Left ventricle myocardium inferior (tissue), 1 donor: ENCODE measurements at places on chromosomes 3 and 15. TPM values are rescaled to one million over a fixed set of nuclear protein-coding genes. Genes with fewer than 3 reads are reported as not detected.

GRCh38 chr15:88476635-88477060 is 9.1 kb downstream of the MRPS11 start:
- H3K27ac ChIP-seq: peak overlapping the region; percentile 62
- H3K36me3 ChIP-seq: peaks cover 60% of the 10 kb centered on the region
- H3K27me3 ChIP-seq: no peaks in the 10 kb centered on the region
- peaks cover 31% of the 10 kb centered on the region for H3K4me1 ChIP-seq

GRCh38 chr15:45091576-45091975 is 22.4 kb downstream of the DUOX2 start:
- no peak overlapping the region for H3K27ac ChIP-seq
- H3K4me1 ChIP-seq: peaks cover 4% of the 10 kb centered on the region
- peaks cover 9% of the 10 kb centered on the region for H3K27me3 ChIP-seq
- DNase-seq: peak; percentile 43
- no peaks in the 10 kb centered on the region for H3K36me3 ChIP-seq
- H3K4me3 ChIP-seq: no peak overlapping the region

DNA sequence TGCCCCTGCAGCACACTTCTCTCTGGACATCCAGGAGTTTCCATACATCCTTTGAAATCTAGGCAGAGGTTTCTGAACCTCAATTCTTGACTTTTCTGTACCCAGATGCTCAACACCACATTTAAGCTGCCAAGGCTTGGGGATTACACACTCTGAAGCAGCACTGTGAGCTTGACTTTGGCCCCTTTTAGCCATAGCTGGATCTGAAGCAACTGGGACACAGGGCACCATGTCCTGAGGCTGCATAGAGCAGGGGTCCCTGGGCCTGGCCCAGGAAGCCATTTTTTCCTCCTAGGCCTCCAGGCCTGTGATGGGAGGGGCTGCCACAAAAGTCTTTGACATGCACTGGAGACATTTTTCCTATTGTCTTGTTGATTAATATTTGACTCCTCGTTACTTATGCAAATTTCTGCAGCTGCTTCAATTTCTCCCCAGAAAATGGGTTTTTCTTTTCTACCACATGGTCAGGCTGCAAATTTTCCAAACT is 694.0 kb downstream of the DIPK2A start:
- no peak for DNase-seq
- no peaks in the 10 kb centered on the region for H3K27me3 ChIP-seq
- no peaks in the 10 kb centered on the region for H3K36me3 ChIP-seq
- H3K27ac ChIP-seq: no peak overlapping the region
- H3K4me3 ChIP-seq: no peak overlapping the region

- peaks cover 21% of the 10 kb centered on the region for H3K4me1 ChIP-seq
- no peak overlapping the region for H3K27ac ChIP-seq
- no peaks in the 10 kb centered on the region for H3K36me3 ChIP-seq
- peak; percentile 17 for DNase-seq
Measured at GRCh38 chr15:47184003-47184907, 533.0 kb upstream of the SEMA6D start.

GRCh38 chr3:161401389-161401788 is 30.1 kb upstream of the SPTSSB start:
- H3K4me1 ChIP-seq: no peaks in the 10 kb centered on the region
- H3K4me3 ChIP-seq: no peak overlapping the region
- no peak for DNase-seq
- H3K27ac ChIP-seq: peak overlapping the region; percentile 25
- no peaks in the 10 kb centered on the region for H3K27me3 ChIP-seq

GRCh38 chr15:93899817-93900216 is 331.5 kb upstream of the MCTP2 start:
- no peak for DNase-seq
- no peak overlapping the region for H3K27ac ChIP-seq
- H3K4me1 ChIP-seq: no peaks in the 10 kb centered on the region
- H3K36me3 ChIP-seq: no peaks in the 10 kb centered on the region
- H3K27me3 ChIP-seq: peaks cover 22% of the 10 kb centered on the region
- no peak overlapping the region for H3K4me3 ChIP-seq

- H3K27ac ChIP-seq: peak overlapping the region; percentile 95
- DNase-seq: peak; percentile 47
- H3K4me3 ChIP-seq: peak overlapping the region; percentile 61
- H3K36me3 ChIP-seq: no peaks in the 10 kb centered on the region
Measured at GRCh38 chr15:85329561-85330422, 50.6 kb upstream of the AKAP13 start.

- H3K4me3 ChIP-seq: no peak overlapping the region
- H3K4me1 ChIP-seq: peaks cover 66% of the 10 kb centered on the region
- no peaks in the 10 kb centered on the region for H3K27me3 ChIP-seq
- H3K36me3 ChIP-seq: no peaks in the 10 kb centered on the region
- DNase-seq: no peak
Measured at GRCh38 chr15:51879555-51879954, 50.1 kb downstream of the TMOD3 start.

- peaks cover 10% of the 10 kb centered on the region for H3K27me3 ChIP-seq
- DNase-seq: no peak
- no peak overlapping the region for H3K4me3 ChIP-seq
- no peak overlapping the region for H3K27ac ChIP-seq
- H3K4me1 ChIP-seq: no peaks in the 10 kb centered on the region
- H3K36me3 ChIP-seq: no peaks in the 10 kb centered on the region
Measured at GRCh38 chr3:42421818-42422796, 11.7 kb upstream of the LYZL4 start.

DNA sequence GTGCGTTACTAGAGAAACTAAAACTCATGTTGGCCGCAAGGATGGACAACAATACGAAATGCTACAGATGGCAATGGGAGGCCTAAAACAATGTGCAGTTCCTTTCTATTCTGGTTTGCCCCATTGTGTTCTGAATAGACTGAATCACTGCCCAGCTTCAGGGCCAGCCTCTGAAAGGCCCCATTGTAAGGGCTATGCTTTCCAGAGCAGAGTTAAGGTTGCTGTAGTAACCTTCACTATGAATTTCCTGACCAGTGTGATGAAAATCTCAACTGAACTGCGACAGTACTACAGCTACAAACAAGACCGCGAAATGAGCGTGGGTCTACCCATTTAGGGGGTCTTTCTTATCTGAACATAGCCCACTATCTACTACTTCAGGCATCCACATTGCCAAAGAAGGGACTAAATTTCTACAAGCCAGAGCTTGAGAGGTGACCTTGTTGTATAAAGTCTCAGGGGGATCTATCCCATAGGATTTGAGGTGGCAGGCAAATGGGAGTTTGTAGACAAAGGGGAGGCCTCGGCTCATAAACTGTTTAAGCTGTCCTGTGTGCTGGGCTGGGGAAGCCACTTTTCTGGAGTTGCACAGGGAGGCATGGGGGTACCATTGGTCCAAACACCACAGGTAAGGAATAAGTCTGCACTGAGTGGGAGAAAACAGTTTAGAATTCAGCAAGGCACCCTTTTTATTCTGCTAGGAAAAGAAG is 80.1 kb downstream of the MYO1E start:
- peaks cover 62% of the 10 kb centered on the region for H3K4me1 ChIP-seq
- H3K4me3 ChIP-seq: no peak overlapping the region
- H3K27ac ChIP-seq: peak overlapping the region; percentile 43
- H3K27me3 ChIP-seq: no peaks in the 10 kb centered on the region
- H3K36me3 ChIP-seq: no peaks in the 10 kb centered on the region
- no peak for DNase-seq

DNA sequence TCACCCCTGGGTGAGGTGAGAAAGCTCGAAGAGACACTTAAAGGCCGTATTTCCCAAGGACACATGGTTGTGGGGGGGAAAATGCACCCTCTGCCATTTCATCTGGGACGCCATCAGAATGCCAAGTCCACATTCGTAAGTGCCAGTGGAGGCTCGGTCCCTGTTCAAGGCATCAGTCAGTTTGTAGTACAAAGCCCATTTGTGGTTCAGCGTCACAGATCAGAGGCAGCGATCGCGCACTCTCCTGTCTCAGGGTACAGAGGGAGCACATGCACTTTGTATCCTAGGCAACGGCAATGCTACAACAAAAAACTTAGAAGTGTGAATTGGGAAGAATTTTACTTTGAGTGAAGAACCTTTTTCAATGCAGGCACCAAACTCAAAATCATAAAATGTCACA is 27.2 kb downstream of the SEMA6D start:
- H3K27ac ChIP-seq: no peak overlapping the region
- H3K4me1 ChIP-seq: peaks cover 58% of the 10 kb centered on the region

DNA sequence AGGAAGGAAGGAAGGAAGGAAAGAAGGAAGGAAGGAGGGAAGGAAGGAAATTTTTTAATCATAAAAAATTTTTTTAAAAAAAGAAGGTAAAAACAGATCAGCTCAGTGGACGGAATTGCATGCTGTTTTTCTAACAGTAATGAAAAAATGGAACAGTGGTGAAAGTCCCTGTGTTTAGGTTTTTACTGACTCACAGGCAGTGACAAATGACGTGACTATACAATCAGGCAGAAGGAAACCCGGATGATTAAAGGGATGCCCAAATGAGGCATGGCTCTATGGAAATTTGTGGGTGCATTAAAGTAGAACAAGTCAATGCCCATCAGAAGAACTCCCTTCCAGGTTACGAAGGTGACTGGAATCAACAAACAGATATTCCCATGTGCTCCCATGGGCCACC is 135.0 kb downstream of the IMPG2 start:
- no peaks in the 10 kb centered on the region for H3K36me3 ChIP-seq
- no peaks in the 10 kb centered on the region for H3K4me1 ChIP-seq
- no peak overlapping the region for H3K4me3 ChIP-seq

- no peaks in the 10 kb centered on the region for H3K36me3 ChIP-seq
- DNase-seq: no peak
- H3K27me3 ChIP-seq: no peaks in the 10 kb centered on the region
Measured at GRCh38 chr15:25620466-25620865, 181.6 kb upstream of the UBE3A start.

- H3K4me1 ChIP-seq: no peaks in the 10 kb centered on the region
- no peaks in the 10 kb centered on the region for H3K36me3 ChIP-seq
- H3K27me3 ChIP-seq: no peaks in the 10 kb centered on the region
Measured at GRCh38 chr3:190155752-190156151, 35.1 kb upstream of the P3H2 start.

- H3K4me3 ChIP-seq: no peak overlapping the region
- no peaks in the 10 kb centered on the region for H3K27me3 ChIP-seq
- H3K36me3 ChIP-seq: no peaks in the 10 kb centered on the region
- DNase-seq: no peak
- no peak overlapping the region for H3K27ac ChIP-seq
- H3K4me1 ChIP-seq: no peaks in the 10 kb centered on the region
Measured at GRCh38 chr15:28943146-28943545, 57.4 kb downstream of the APBA2 start.

GRCh38 chr15:52421029-52421428 is 107.7 kb downstream of the MYO5A start:
- no peak overlapping the region for H3K4me3 ChIP-seq
- H3K27me3 ChIP-seq: no peaks in the 10 kb centered on the region
- H3K4me1 ChIP-seq: peaks cover 4% of the 10 kb centered on the region
- DNase-seq: no peak
- H3K36me3 ChIP-seq: peaks cover 12% of the 10 kb centered on the region

GRCh38 chr3:109597444-109597843 is 260.1 kb upstream of the DPPA4 start:
- no peaks in the 10 kb centered on the region for H3K4me1 ChIP-seq
- no peak overlapping the region for H3K4me3 ChIP-seq
- no peaks in the 10 kb centered on the region for H3K27me3 ChIP-seq
- H3K36me3 ChIP-seq: no peaks in the 10 kb centered on the region
- DNase-seq: no peak
- H3K27ac ChIP-seq: no peak overlapping the region

GRCh38 chr3:121995161-121996137 is 26.6 kb downstream of the ILDR1 start:
- no peaks in the 10 kb centered on the region for H3K4me1 ChIP-seq

- H3K4me1 ChIP-seq: no peaks in the 10 kb centered on the region
- no peak overlapping the region for H3K4me3 ChIP-seq
- H3K36me3 ChIP-seq: no peaks in the 10 kb centered on the region
- H3K27ac ChIP-seq: no peak overlapping the region
Measured at GRCh38 chr3:132273036-132273435, 44.2 kb upstream of the ACP3 start.

GRCh38 chr3:195113048-195113447 is 157.9 kb downstream of the XXYLT1 start:
- peaks cover 15% of the 10 kb centered on the region for H3K4me1 ChIP-seq
- H3K27me3 ChIP-seq: no peaks in the 10 kb centered on the region
- no peak overlapping the region for H3K4me3 ChIP-seq

DNA sequence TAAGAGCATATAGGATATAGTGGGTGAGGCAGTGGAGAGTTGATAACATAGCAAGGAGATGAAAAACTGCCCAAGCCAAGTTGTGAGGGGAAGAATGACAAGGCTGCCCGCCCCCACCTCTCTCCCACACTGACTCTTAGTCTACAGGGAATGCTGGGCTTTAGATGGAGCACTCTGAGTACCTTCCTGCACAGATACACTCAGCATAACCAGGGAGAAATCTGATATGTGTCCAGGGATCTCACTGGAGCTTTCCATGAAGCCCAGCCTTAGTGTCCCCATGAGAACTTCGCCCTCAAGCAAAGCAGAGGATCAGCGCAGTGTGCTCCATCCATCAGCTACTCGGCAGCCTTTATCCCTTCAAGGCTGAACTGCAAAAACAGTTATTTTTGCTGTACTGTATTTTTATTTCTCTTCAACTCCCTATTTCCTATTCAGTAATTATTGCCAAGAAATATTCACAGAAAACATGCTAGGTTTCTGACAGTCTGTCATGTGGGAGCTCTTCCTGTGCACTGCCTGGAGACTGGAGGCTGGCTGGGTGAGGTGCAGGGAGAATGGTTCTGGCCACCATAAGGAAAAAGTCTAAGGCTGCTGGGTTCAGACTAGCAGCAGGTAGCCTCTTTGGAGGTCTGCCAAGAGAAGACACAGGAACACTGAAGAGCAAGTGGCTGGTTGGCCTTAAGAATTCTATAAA is 475.2 kb upstream of the PPP2R3A start:
- H3K4me1 ChIP-seq: no peaks in the 10 kb centered on the region
- DNase-seq: no peak
- no peak overlapping the region for H3K27ac ChIP-seq
- H3K27me3 ChIP-seq: peaks cover 19% of the 10 kb centered on the region
- no peaks in the 10 kb centered on the region for H3K36me3 ChIP-seq

GRCh38 chr3:128597900-128598299 is 52.7 kb downstream of the RPN1 start:
- no peaks in the 10 kb centered on the region for H3K36me3 ChIP-seq
- no peaks in the 10 kb centered on the region for H3K27me3 ChIP-seq
- no peaks in the 10 kb centered on the region for H3K4me1 ChIP-seq
- DNase-seq: no peak

GRCh38 chr3:32095431-32095830 is 11.0 kb upstream of the GPD1L start:
- no peak overlapping the region for H3K27ac ChIP-seq
- H3K27me3 ChIP-seq: no peaks in the 10 kb centered on the region
- H3K36me3 ChIP-seq: no peaks in the 10 kb centered on the region
- H3K4me3 ChIP-seq: no peak overlapping the region
- no peaks in the 10 kb centered on the region for H3K4me1 ChIP-seq
- no peak for DNase-seq

- H3K27ac ChIP-seq: no peak overlapping the region
- H3K36me3 ChIP-seq: no peaks in the 10 kb centered on the region
- H3K27me3 ChIP-seq: peaks cover 19% of the 10 kb centered on the region
- no peak overlapping the region for H3K4me3 ChIP-seq
- DNase-seq: no peak
Measured at GRCh38 chr15:80411788-80412288, 7.7 kb downstream of the ARNT2 start.

The ANKRD28 gene
- total RNA-seq: 21.6 TPM

The SLC24A1 gene
- total RNA-seq: 2.3 TPM

The COL8A1 gene
- 16.4 TPM for total RNA-seq

The ACSBG1 gene
- 0.25 TPM for total RNA-seq

The SH3GL3 gene
- not detected for total RNA-seq

The LXN gene
- total RNA-seq: 3.2 TPM

The C2CD4B gene
- 1.9 TPM for total RNA-seq

The LSMEM2 gene
- 27.7 TPM for total RNA-seq

The DNAJC13 gene
- total RNA-seq: 31.0 TPM

The C3orf33 gene
- 6.6 TPM for total RNA-seq

The CD200R1 gene
- 0.82 TPM for total RNA-seq

The ZKSCAN7 gene
- total RNA-seq: 2.6 TPM

The PLSCR5 gene
- not detected for total RNA-seq

The GP5 gene
- total RNA-seq: not detected
